Mesendoderm (in vitro differentiated cells): ENCODE measurements at places on chromosomes 6 and 20.

GRCh38 chr20:1563598-1563997 is 6.1 kb upstream of the SIRPD start:
- no peak for DNase-seq

GRCh38 chr6:124438546-124439065 is 523.6 kb upstream of the RNF217 start:
- DNase-seq: no peak

DNA sequence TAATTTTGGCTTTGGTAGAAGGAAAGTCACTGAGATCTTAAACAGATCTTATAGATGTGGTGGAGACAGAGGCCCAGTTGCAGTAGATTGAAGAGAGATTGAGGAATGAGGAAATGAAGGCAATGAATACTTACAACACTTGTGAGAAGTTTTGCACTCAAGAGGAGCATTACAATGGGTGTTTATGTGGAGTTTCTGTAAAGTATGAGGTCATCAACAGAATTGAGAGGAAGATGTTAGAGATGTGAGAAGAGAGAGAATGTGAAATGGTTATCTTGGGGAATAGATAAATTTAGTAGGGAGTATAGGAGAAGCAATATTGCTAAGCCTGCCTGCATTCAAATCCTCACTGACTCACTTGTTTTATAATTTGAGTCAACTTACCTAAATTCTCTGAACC is 83.4 kb downstream of the GFRAL start:
- DNase-seq: no peak

GRCh38 chr20:11376420-11376819 is 541.3 kb upstream of the BTBD3 start:
- DNase-seq: no peak

GRCh38 chr20:31815408-31816188 is 3.6 kb upstream of the MYLK2 start:
- DNase-seq: peak; percentile 35

DNA sequence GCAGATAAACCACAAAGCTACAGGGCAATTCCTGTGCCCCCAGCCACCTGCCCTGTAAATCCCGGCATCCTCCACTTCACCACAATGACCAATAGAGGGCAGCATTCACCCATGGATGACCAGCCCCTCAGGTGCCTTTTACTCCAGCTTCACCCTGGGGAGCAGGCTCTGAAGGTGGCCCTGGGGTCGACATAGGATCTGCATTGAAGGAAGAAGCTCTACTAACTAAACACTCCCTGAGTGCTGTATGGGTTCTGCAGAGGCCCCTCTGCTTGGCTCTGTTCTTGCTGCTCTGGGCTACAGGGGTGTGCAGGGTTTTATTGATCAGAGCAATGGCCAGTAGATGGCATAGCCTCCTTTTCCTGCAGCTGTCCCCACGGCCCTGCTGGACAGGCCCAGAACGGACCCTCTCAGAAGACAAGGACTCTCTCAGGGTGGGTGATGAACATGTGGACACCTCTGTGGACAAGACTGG is 20.3 kb downstream of the CST4 start:
- DNase-seq: peak; percentile 79

- DNase-seq: no peak
These were observed 116.5 kb downstream of the CLIC5 start for GRCh38 chr6:45898941-45899682.

DNA sequence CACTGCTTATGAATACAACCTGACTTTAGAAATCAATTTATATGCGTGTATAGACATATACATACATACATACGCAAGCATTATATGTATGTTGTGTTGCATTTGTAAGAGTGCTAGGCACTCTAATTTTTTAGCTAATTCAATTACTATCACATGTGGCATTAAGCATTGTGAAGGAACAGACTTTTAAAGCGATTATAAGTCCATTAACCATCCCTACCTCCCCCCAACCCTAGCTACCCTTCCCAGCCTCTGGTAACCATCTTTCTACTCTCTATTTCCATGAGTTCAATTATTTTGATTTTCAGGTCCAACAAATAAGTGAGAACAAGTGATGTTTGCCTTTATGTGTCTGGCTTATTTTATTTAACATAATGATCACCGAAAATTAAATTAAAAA is 453.8 kb downstream of the DOK5 start:
- DNase-seq: no peak

DNA sequence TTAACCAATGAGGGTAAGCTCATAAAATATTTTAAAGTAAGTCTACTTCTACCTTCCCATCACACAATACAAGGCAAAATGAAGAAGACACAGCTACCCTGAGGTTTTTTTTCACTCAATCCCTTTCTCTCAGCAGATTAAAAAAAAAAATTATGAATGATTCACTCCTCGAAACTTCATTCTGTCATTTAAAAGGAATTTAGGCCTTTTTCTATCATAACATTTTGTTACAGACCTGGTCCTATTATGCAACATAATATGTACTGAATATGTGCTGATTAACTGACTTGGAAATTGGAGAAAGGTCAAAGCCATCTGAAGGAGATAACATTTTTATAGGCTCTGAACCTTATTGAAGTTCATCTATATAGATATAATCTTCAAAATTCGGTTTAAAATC is 45.5 kb downstream of the PRL start:
- no peak for DNase-seq

DNA sequence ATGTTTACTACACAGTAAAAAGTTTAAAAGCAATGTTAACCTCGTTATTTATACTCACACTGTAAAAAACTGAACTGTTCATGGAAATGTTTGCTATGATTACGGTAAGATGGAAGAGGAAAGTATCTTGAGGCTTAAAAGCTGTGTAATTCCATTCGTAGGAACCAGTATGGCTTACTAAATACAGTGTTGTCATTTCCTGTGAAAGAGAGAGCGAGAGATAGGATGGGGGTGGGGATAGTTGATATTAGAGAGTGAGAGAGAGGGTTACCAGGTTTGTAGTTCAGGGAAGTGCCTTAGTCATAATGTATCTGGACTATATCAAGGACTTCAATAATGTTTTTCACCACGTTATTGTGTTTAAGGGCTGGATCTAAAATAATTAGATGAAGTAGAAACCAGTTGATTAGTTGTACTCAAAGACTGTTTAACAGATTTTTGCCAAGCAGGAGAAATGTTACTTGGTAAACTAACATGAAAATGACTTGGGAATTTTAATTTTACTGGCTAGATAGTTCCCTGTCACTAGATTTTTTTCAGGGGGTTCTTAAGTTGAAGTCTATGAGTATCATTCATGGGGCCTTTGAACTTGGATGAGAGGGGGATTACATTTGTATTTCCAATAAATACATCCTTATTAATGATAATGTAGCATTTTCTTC is 30.4 kb downstream of the AFDN start:
- peak; percentile 86 for DNase-seq

GRCh38 chr6:27667657-27668441 is 194.9 kb upstream of the ZNF184 start:
- peak; percentile 68 for DNase-seq

GRCh38 chr6:6559994-6560570 is 28.4 kb upstream of the LY86 start:
- DNase-seq: peak; percentile 57

- no peak for DNase-seq
These were observed 17.8 kb downstream of the ARMC12 start for GRCh38 chr6:35754452-35755277.

GRCh38 chr20:51280047-51280446 is 257.1 kb upstream of the KCNG1 start:
- DNase-seq: no peak

- peak; percentile 31 for DNase-seq
These were observed 72.5 kb downstream of the ATP9A start for GRCh38 chr20:51695574-51696303.

GRCh38 chr20:34522969-34523871 is 7.0 kb downstream of the DYNLRB1 start:
- DNase-seq: peak; percentile 89

DNA sequence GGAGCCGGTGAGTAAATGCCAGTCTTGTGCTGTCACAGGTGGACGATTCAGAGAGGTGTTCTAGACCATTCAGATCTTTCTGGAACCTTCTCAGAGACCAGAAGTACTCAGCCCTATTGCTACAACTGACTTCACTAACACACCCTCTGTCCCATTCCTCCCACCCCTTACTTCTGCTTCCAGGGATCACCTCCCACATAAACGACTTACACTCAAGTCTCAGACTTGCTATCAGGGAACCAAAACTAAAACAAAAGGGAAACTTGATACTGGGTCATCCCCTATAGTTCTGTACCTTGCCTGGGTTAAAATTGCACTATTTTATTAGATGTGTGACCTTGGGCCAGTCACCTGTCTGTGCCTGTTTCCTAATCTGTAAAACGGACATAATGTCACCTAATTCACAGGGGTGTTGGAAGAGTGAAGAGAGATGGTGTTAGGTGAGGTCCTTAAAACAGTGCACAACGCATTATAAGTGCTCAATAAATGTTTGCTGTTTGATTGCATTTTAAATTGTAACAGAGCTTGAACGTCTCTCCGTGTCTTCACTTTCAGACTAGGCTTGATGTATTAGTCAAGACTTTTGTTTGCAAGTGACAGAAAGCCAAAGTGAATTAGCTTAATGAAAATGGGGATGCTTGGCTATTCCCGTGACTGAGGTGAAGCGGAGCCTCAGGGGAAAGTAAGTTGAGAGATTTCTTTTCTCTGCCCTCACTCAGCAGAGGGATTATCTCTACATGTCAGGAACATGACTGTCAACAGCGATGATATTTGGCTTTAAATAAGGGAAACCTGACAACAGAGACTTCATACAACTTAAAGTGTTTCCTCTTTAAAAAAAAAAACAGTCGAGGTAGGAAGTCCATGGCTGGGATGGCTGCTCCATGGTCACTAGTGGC is 3.0 kb upstream of the SRXN1 start:
- no peak for DNase-seq

GRCh38 chr20:44720997-44721784 is 6.0 kb downstream of the CCN5 start:
- DNase-seq: no peak

DNA sequence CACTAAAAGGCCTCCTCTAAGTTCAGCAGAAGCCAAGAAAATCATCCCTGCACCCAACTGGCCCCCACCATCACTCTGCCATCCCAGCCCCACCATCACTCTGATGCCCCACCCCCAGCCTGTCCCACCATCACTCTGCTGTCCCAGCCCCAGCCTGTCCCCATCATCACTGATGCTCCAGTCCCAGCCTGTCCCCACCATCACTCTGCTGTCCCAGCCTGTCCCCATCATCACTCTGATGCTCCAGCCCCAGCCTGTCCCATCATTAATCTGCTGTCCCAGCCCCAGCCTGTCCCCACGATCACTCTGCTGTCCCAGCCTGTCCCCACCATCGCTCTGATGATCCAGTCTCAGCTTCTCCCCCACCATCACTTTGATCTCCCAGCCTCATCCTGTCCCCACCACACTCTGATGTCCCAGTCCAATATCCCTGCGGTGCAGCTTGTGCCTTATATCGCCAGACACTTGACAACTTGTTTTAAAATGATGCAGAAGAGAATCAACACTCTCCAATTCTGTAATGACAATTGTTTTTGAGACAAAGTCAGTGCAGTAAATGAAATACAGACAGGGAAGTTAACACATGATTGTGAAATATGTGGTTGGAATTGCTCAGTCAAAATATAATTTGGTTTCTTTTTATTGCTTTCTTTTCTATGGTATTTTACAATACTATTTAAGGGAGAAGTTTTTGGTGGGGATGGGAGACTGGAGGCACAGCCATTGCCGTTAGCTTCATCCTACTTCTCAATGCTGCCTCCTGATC is 100.8 kb downstream of the TNFAIP3 start:
- DNase-seq: no peak

DNA sequence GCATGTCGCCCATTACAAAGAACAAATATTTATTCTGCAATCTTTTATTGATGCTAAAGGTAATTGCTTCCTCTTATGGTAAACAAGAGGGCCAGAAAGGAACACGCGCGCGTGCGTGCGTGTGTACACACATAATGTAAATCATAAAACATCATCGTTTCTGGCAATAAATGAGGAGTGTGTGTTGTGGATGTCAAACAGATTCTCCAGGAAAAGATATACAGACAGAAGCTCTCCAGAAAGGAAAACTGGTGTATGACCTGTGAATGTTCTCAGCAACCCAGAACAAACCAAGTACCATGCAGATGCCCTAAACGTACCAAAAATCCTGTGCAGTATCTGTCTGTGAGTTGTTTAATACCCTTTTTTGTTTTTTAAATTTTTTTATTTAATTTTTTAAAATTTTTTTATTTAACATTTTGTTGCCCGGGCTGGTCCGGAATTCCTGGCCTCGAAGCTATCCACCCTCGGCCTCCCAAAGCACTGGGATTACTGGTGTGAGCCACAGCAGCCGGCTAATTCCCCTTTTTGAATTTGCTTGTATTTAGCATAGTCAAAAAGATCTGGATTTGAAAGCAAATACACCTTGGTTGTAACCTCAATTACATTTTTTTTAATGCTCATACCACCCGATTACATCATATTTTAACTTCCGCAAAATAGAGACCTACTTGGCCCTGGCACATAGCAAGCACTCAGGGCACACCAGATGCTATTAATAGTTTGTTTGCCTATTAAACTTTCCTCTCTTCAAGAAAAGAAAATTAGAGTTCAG is 909 bp upstream of the NUDT3 start:
- DNase-seq: no peak

- DNase-seq: peak; percentile 88
These were observed 5.6 kb downstream of the SRSF3 start for GRCh38 chr6:36599791-36600209.

- no peak for DNase-seq
These were observed 1.2 kb upstream of the CDC25B start for GRCh38 chr20:3794701-3795420.

DNA sequence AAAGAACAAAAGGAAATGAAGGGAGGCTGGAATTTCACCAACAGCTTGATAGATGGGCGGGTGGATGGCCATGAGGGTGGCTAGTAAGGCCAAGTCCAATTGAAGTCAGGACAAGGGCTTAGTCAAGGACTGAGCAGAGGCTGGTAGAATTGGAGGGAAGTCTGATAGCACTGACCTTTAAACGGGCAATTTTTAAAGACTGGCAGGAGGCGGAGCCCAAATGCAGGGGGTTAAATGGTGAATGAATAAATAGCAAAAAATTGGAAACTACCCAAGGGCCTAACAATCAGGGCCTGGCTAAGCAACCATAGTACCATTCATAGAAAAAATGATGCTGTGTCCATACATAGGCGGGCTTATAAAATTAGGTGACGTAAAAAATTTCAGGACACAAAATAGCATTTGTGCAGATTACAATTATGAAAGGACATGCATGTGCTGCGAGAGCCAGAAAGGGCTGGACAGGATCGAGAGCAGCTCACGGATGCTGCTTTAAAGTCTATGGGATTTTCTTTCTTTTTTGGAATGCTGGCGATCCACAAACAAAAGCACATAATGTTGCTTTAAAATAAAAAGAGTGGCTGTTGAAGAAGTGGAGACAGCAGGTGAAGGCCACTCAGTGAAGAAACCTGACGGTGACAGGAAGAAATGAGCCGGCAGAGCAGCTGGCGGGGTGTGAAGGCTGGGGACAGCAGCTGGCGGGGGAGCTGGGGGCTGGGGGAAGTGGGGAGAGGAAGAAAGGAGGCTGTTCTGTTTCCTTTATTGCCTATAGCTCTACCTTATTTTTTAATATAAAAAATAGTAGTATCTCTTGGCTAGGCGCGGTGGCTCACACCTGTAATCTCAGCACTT is 42.8 kb upstream of the TAF8 start:
- DNase-seq: no peak
